AG08395 (cell line): ENCODE measurements at places on chromosomes 13 and 19.

- peak; percentile 52 for DNase-seq
Measured at GRCh38 chr19:12884926-12885748, 1.9 kb downstream of the KLF1 start.

- DNase-seq = no peak
Measured at GRCh38 chr13:23561261-23561660, 9.0 kb upstream of the TNFRSF19 start.

DNA sequence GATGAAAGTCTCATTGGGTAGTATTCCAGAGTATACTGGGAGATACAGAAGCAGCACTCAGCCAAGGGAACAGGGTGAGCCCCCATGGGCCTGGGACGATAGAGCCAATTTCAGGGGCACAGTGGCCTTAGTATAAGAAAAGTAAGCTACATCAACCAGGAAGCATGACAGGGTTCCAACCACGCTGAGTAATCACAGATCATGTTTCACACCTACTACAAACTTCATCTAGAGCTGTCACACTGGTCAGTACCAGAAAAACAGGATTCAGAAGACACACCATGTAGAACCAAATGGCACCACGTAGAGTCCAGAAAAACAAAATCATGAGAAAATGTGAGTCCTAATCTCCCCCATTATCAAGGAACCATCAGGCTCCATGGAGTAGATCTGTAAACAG lies 1292.4 kb upstream of the MIR17HG start:
- DNase-seq = no peak

DNA sequence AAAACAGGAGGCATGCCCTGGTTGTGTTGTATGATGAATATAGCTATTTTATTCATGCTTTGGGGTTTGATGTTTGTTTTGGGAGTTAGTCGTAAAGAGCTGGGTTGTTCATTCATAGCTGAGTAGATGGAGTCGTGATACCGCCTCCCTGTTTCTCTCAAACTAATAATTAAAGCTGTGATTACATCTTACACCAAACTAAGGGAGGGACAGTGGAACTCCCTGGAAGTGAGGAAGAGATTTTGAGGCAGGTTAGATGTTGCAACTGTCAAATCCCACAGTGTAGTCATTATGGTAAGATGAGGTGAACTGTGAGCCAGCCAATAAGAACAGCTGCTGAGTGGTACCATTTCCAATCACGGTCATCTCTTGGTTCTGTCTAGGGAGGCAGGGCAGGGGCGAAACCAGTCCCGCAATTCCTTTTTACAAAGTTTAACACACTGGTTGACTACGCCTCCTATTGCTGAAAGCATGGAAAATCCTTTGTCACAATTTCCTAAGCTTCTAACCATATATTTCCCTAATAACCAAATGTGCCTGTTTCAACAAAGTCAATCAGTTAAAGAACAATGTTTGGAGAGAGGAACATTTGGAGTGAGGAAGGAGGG lies 207.6 kb upstream of the SERP2 start:
- no peak for DNase-seq
